Activated CD8-positive, alpha-beta memory T cell treated with anti-CD3 and anti-CD28 coated beads for 4 hours (primary cell): ENCODE measurements at places on chromosomes 5 and 9.

DNA sequence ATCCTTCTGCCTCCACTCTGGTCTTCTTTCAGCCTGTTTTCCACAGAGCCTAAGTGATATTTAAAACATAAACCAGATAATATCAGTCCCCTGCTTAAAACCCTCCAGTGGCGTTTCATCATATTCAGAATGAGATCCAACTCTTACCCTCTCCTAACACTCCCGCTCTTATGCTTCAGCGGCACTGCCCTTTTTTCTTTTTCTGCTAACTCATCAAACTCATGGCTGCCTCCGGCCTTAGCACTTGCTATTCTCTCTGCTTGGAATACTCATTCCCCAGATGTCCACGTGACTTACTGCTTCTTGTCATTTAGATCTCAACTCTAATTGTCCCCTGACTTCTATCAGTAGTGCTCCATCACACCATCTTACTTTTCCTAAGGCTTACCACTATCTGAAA lies 73.6 kb downstream of the PIP5K1B start:
- DNase-seq = no peak

- no peak for DNase-seq
Measured at GRCh38 chr5:69225860-69226259, 8.8 kb upstream of the CDK7 start.

DNA sequence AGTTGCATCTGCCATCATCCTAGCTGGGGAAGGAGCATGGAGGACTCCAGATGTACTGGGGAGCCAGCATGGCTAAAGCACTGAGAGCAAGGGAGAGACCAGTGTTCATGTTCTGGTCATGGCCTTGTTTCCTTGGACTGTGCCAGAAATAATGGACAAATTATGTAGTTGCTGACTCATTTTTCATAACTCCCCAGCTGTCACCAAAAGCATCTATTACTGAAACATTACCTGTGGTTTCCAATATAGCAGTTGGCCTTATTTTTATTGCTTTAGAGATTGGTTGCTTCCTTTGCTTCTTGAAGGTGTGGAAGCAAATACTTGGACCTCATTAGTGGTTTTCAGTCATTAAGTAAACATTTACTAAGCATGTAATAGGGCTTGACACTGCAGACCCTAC lies 11.3 kb downstream of the RALGPS1 start:
- DNase-seq = no peak

- no peak for DNase-seq
Measured at GRCh38 chr9:105385381-105385985, 62.4 kb upstream of the FSD1L start.

GRCh38 chr9:125929846-125930245 lies 182.7 kb downstream of the PBX3 start:
- DNase-seq = no peak

GRCh38 chr5:121350181-121350930 lies 501.3 kb upstream of the FTMT start:
- DNase-seq = no peak

DNA sequence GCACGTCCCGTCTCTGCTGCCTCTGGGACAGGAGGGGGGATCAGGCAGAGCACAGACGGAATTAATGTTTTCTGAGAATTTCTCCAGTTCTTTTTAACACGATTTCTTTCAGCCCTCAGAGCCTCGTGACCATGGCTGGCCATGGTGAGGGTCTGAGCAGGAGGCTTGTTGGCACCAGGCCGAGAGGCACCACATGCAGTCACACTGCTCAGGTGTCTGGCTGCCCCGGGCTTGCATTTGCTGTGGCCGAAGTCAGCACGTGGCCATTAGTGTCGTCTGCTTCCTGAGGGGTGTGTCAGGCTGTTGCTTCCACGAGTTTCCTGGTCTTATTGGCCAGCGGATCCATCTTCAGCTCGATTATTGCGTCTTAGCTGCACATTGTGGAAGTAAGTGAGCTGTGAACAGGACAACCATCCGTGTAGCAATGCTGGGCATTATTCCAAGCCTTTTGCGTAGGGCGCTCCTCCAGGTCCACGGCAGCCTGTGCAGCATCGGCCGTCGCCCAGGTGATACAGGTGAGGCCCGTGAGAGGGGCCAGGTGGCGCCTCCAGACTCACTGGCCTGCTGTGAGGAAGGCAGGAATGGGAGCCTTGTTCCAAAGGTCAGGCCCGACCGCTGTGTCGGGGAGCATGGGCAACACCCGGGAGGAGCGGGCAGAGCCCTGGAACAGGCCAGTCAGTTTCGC lies 114.2 kb upstream of the CACNA1B start:
- no peak for DNase-seq

DNA sequence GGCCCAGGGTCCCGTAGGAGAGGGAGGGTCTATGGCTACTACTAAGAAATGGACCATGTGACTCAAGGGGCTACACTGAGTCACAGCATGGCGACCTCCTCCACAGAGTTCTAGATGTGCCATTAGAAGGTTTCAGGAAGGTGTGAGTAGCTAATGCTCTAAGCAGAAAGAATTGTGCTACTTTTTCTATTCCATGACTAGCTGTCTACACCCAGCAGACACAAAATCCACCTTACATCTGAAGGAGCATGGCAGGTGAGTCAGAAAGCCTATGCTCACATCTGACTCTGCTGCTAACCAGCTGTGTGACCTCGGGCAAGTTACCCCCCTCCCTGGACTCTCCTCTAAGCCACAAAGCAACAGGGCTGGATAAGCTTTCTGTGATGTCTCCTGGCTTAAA lies 14.4 kb upstream of the MEIKIN start:
- no peak for DNase-seq

DNA sequence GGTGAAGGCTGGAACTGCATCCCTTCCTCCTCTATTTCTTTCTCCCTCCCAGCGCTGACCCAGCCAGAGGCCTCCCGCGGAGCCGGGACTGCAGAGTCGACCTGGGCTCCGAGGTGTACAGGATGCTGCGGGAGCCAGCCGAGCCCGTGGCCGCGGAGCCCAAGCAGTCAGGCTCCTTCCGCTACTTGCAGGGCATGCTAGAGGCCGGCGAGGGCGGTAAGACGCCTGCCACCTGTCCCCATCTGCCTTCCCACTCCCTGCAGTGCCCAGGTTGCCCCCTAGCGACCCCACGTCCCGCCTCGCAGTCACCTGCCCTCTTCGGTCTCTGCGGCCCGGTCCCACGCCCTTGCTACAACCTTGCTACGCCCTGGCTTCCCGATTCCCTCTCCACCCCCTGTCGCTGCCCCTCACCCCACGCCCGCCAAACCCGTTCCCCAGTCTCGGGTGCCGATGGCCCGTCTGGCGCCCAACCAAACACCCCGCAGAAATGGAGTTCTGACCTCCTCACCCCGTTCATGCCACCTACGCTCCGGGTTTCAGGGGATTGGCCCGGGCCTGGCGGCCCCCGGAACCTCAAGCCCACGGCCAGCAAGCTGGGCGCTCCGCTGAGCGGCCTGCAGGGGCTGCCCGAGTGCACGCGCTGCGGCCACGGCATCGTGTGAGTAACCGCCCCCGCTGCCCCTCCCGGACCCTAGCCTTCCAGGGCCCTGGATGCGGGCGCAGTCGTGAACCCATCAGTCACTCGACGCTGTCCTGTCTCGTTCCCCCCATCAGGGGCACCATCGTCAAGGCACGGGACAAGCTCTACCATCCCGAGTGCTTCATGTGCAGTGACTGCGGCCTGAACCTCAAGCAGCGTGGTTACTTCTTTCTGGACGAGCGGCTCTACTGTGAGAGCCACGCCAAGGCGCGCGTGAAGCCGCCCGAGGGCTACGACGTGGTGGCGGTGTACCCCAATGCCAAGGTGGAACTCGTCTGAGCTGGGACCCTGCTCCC lies 14.1 kb downstream of the PDLIM4 start:
- no peak for DNase-seq

DNA sequence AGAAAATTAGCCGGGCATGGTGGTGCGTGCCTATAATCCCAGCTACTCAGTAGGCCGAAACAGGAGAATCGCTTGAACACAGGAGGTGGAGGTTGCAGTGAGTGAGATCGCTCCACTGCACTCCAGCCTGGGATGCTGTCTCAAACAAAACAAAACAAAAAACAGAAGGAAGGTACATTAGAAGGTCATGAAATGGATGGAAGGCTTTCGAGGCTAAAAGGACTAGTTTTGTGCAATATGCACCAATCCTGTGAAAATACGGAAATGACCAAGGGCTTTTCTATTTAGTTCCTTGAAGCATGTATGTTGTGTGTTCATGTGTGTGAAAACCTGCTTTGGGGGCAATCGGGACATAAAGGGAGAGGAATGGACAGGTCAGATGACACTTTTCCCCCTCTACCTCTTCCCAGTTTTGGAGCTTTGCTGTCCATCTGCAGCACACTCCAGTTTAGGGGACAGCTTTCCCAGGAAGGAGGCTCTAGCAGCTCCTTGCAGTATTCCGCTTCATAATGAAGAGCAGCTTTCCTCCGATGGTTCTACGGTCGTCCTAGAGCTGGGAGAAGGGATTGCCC lies 15.0 kb downstream of the SPRY4 start:
- DNase-seq = no peak

DNA sequence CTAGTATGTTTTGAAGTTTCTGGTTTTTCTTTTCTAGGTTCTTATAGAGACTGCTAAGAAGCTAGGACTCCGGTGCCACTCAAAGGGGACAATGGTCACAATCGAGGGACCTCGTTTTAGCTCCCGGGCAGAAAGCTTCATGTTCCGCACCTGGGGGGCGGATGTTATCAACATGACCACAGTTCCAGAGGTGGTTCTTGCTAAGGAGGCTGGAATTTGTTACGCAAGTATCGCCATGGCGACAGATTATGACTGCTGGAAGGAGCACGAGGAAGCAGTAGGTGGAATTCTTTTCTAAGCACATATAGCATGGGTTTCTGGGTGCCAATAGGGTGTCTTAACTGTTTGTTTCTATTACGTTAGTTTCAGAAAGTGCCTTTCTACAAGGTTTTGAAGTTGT lies 52.2 kb downstream of the MTAP start:
- no peak for DNase-seq
